T-helper 22 cell (primary cell): ENCODE measurements at places on chromosomes 11 and 22.

- DNase-seq = no peak
These were observed 5.3 kb upstream of the SLC39A13 start for GRCh38 chr11:47403135-47403534.

- no peak for DNase-seq
These were observed 94.8 kb downstream of the KCNQ1 start for GRCh38 chr11:2539371-2540222.

DNA sequence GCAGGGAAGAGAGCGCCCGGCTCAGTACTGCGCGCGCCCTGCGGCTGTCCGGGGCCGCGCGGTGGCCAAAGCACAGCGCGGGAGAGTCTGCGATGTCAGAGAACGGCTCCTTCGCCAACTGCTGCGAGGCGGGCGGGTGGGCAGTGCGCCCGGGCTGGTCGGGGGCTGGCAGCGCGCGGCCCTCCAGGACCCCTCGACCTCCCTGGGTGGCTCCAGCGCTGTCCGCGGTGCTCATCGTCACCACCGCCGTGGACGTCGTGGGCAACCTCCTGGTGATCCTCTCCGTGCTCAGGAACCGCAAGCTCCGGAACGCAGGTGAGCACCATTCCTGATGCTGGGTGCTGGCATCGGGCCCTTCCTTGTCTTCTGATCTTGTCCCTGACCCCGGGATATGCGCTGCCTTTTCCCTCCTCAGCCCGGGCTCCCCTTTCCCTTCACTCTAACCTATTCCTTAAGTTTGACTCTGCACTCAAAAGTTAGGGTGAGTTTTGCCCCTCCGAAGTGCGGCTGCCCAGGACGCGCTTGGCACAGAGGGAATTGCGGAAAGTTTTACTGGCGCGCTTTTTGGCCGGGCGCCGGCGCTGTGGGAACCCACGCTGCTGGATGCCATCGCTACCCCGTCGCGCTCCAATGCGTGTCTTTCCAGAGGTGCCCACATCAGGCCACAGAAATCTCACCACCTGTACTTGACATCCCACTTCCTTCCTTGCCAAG lies at the start of gene MTNR1B:
Gene MTNR1B, plus strand, starts transcription at position 18 of the 714 bp plus-strand sequence. Its CDS starts 75 bp downstream, at position 93.
- DNase-seq = no peak

GRCh38 chr22:21990445-21991303 lies 8.1 kb upstream of the TOP3B start:
- no peak for DNase-seq

DNA sequence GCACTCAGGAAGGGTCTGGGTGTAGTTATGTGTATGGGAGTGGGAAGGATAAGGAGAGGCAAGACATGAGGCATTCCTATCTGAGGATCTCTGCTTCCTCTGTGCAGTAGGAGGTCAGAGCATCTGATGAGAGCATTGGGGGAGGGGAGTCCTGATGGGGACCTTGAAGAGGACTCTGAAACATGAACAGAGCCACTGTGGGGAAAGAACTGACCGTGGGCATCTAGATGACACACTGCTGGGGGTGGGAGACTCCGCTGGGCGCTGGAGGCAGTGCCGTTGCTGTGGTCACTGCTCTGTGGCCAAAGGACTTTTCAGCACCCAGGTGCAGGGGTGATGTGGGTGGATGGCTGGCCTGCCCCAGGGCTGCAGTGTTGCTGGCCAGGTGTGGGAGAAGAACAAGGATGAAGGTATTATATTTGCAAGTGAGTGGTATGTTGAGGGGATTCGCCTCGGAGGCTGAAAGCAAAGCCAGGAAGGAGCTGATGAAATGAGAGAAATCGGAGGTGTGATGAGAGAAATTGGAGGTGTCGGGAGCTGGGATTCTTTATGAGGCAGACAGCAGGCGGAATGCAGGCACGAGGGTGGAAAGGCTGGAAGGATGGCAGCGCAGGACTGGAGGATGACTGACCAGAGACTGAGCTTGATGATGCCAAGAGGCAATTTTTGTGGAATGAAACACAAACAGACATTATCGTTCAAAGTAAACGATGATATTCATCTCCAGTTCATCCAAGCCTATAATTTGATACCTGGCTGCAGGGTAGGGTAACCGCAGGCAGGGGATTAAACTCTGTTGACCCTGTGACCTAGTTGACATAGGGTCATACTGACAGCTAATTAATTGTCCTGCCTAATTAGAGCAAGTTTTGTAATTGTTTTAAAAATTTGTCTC lies 19.4 kb upstream of the TMPRSS4 start:
- DNase-seq = no peak

- no peak for DNase-seq
These were observed 9.5 kb downstream of the TTC28 start for GRCh38 chr22:28670161-28670560.

- no peak for DNase-seq
These were observed 98.2 kb downstream of the NTM start for GRCh38 chr11:131468565-131468964.

GRCh38 chr11:74090701-74091100 lies 80.1 kb downstream of the C2CD3 start:
- no peak for DNase-seq

DNA sequence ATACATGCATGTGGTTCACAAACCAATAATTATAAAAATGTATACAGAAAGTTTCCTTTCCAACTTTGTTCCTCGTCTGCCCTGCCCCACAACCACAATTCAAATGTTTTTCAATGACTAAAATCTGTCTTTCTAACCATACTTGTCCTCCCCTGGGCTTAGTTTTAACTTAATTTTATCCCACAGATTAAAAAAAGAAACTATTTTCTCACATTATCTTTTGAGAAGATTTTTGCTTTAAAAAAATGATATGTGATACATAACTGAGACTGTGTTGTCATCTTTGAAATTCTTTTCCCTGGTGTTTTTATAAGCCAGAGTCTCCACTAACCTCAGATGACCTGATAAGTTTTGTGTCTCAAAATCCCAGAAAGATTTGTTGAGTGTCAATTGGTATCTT lies 79.0 kb downstream of the FDX1 start:
- no peak for DNase-seq

DNA sequence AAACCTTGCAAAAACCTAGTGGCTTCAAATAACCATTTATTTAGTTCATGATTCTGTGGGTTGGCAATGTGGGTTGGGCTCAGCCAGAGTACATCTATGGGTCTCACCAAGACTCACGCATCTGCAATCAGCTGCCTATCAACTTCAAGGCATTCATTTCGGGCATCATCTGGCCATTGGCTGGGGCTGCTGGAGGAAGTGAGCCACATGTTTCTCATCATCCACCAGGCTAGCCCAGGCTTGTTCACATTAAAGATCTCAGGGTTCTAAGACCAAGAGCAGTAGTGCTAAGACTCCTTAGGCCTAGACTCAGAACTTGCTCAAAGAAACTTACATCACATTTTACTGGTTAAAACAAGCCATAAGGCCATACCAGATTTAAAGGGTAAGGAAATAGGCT lies 478.9 kb upstream of the ARHGAP42 start:
- no peak for DNase-seq

GRCh38 chr11:122851366-122851966 lies 13.2 kb downstream of the CRTAM start:
- DNase-seq = no peak

DNA sequence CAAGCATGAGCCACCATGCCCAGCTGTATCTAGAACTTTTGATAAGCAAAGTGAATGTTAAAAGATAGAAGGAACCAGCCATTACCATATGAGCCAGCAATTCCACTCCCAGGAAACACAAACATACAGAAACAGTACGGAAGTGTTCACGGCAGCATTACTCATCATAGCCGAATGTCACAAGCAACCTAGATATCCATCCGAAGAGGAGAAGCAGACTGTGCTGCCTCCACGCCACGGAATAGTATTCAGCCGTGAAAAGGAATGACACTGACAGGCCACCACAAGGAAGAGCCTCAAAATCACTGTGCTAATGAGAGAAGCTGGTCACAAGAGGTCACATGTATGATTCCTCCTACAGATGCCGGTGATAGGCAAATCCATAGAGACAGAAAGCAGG lies 17.6 kb upstream of the MGAT3 start:
- DNase-seq = no peak

DNA sequence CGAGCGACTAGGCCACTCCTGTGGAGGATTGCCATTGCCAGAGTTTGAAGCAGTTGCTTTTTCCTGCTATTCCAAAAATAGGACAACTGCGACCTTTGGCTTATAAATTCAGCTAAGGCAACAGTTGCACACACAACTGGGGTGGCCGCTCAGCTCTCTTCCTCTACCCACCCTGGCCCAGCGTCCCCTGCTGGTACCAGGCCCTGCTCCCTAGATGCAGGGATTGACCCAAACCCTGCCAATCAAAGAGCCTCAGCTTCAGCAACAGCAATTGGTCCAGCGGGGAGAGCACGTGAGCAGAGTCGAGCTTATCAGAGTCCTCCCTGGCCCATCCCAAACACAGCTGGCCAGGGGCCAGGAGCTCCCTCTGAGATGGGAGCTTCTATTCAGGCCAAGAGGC lies 22.0 kb upstream of the CABP2 start:
- no peak for DNase-seq

DNA sequence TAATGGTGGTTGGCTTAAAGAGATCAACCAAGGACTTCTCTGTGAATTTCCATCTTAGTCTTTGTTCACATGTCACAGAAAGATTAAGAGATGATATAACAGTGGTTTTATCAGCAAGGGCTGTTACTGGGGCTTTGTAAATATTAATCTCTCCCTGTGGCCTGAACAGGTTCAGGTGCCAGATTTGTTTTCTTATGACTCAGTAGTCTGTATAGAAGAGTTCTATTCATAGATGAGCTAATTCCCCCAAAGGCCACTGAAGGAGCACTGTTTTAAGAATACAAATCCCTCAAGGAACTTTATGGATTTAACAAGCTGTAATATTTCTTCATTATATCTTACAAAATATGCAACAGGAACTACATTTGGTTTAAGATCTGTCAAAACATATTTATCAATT lies 50.4 kb downstream of the TCP11L1 start:
- no peak for DNase-seq

- no peak for DNase-seq
These were observed 117.1 kb downstream of the MRTFA start for GRCh38 chr22:40519284-40519947.

DNA sequence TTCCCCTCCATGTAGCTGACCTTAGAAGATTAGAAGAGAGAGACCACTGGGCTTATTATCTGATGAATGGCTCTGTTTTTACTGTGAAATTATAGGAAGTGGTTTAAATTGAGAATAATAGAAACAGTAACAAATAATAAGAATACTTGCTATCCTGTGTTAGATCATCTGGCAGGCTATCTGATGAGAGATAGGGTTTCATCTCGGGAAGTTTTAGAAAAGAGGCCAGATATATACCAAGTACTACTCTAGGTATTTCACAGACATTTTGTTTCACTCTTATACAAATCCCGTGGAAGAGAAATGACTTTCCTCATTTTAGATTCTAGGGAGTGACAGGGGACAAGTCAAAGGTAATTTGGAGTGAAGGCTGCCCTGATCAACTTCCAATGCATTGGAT lies 198.4 kb downstream of the MAML2 start:
- DNase-seq = no peak

- no peak for DNase-seq
These were observed 44.3 kb downstream of the SCGB1A1 start for GRCh38 chr11:62463121-62463542.

DNA sequence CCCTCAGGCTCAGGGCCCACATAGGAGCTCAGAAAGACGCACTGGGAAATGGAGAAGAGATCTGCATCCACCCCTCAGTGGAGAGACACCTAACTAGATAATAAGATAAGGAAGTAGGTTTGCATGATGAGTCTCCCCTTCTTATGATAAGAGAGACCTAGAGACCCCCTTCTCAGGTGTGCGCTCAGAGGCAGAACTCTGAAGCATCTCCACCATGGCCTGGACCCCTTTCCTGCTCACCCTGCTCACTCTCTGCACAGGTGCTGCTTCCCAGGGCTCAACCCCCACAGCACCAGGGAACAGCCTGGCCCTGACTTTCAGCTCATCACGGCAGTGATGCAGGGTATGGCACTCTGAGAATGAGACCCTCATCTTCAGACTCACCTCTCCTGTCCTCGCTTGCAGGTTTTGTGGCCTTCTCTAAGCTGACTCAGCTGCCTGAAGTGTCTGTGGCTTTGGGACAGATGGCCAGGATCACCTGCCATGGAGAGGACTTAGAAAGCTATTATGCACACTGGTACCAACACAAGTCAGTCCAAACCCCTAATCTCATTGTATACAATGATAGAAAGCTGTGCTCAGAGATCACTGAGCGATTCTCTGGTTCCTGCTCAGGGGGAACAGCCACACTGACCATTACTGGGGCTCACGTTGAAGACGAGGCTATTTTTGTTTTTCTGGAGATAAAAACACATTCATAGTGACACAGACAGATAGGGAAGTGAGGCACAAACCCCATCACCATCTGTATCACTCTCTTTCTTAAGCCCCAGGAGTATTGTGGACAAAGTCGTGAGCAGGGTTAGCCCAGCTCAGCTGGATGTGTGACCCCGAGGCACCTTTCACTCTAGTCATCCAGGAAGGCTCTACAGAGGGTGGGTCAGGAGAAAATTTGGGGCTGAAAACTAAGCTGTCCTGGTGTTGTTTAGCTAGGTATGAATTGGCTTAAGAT lies 29.7 kb upstream of the IGLL5 start:
- no peak for DNase-seq
